ENCODE measurements at places on chromosomes 16 and 17.
A peak's percentile ranks its signal among the peaks of the same experiment; 100 is the strongest.

DNA sequence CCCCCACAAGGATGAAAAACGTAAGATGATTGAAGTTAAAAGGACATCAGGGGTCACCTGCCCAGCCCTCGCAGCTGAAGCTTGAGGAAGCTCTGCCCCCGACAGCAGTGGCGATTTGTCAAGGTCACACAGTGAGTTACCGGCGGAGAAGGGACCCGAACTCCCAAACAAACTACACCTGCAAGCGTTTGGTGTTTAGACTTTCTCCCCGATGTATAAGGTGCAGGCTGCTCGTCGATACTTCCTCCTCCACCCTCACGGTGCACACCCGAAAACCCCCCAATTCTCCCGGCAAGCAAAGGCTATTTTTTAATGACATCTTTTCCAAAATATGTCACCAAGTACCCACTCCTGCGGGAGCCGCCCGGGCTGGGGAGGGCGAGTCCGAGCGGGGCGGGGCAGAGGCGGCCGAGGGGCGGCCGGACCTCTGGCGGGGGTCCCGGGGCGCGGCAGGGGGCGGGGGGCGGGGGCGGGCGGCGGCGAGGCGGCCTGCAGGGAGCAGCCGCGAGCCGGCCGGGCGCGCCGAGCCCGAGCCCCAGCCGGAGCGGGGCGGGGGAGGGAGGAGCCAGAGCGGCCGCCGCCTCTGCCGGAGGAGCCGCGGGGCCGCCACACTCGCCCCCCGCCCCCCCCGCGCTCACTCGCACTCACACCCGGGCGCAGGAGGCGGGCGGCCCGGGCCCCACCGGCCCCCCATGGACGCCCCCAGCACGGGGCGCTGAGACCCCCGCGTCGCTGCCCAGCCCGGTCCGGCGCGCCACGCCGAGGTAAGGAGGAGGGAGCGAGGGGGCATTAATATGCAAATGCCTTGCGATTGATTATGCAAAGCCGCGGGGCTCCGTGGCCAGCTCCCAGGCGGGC, at the start of gene THRA:
Gene THRA, plus strand, starts transcription at position 637 of the 858 bp plus-strand sequence. CDS start 11,524 bp downstream, outside the sequence.
- DNase-seq: peak; percentile 81

- DNase-seq: no peak
Observed at GRCh38 chr17:329784-330420, 22.7 kb downstream of the RPH3AL start.

GRCh38 chr16:29028457-29029167, 43.8 kb downstream of the LAT start:
- DNase-seq: no peak

DNA sequence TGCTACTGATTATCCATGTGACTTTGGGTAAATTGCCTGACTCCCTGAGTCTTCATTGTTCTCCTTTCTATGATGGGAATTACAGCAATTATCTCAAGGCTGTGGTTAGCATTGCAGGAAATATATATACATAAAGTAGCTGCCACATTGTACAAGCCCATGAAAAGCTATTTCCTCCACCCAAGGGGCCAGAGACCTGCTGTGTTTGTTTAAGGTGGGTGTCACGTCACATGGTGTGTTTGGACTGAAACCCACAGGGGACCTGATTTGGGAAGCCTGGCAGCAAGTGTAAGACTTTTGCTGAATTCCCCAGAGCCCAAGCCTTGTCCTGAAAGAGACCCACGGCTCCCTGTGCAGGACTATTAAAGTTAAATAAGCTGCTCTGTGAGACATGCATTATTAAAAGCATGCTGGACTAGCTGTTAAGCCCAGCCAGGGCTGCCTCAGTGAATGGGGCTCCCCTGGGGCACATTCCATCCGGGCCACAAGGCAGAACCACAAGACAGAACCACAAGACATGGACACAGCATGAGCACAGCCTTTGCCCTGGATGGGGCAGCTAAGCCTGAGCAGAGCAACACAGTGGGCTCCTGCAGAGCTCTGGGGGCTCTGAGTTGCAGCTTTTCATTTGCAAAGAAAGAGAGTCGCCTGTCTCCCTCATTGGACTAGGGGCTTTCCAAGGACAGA, 148.9 kb downstream of the SPACA3 start:
- no peak for DNase-seq

- no peak for DNase-seq
Observed at GRCh38 chr17:47785538-47786123, 36.0 kb downstream of the OSBPL7 start.

- no peak for DNase-seq
Observed at GRCh38 chr17:44780161-44780560, 21.4 kb downstream of the ADAM11 start.

DNA sequence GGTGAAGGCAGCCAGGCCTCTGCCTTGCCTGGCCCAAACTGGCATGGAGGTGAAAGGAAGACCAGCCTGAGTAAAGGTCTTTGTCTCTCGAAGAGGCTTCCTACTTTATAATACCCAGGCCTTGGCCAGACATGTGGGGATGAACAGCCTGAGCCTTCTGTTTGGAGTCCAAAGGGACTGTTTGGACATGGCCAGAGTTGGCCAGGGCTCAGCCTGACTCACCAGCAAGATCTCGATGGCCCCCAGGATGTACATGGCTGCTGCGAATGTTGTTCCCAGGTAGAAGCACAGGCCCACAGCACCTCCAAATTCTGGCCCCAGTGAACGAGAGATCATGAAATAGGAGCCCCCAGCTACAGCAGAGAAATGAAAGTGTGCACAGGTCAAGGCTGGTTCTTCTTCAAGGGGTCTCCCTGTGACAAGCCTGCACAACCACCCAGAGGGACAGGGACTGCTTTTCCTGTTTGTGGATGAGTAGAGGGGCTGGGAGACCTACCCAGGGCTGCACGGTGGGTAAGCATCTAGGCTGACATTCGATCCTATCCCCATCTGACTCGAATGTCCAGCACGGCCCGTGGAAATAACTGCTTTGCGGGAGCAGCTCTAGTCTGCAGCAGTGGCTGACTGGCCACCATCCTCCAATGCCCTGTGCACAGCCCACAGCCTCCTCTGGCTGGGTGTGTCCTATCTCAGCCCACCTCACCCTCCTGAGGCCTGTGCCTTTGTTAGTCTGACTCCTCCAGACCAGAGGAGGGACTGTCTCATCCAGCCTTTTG, 10.7 kb upstream of the LCAT start:
- no peak for DNase-seq

- no peak for DNase-seq
Observed at GRCh38 chr16:11163761-11164261, 92.2 kb downstream of the SOCS1 start.

DNA sequence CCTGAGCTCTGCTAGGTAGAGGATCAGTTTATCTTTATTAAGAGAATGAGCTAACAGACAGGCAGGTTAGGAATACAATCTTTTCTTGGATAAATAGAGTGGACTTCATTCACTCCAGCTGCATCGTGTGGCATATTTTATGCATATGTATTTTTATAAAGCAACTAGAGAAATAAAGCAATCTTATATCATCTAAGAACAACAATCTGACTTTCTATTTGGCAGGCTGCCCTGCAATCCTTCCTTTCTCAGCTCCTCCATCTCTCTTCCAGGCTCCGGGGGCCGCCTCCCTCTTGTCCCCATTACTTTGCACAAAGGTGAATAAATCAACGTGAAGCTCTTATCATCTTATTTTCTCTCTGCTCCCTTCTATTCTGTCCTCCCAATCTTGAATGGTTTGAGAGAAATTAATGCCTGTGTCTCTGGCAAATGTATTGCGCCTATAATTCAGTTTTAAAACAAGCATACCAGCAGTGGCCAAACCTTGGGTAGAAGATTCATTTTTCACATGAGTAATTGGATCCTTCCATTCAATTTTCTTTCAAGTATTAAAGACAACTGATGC, 64.5 kb downstream of the HS3ST3A1 start:
- DNase-seq: no peak

DNA sequence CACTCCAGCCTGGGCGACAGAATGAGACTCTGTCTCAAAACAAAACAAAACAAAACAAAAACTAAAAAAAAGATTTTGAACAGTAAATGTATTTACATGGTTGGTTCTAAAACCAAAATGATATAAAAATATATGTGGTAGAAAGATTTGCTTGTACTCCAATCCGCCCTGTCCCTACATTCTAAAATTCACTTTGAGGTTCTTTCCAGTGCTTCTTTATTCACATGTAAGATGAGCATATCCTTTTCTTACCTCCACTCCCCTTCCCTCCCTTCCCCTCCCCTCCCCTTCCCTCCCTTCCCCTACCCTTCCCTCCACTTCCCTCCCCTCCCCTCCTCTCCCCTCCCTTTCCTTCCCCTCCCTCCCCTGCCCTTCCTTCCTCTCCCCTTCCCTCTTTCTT, 34.4 kb downstream of the RAP1GAP2 start:
- no peak for DNase-seq

DNA sequence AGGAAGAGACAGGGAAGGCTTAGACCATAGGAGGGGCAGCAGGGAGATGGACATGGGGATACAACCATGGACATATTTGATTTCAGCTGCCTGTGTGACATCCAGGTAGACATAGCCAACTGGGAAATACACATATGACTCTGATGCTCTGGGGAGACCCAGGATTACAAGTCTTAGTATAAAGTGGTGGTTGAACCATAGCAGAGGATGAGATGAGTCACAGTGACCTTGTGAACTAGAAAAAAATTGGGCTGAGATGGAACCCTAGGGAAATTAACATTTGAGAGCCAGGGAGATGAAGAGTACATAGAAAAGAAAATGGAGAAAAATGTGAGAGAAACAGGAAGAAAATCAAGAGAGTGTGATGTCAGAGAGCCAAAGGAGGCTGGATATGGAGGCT, 10.2 kb downstream of the MARCHF10 start:
- no peak for DNase-seq

GRCh38 chr17:63848834-63849689, 6.6 kb upstream of the SMARCD2 start:
- peak; percentile 98 for DNase-seq

GRCh38 chr16:23222929-23223328, 40.4 kb downstream of the SCNN1G start:
- DNase-seq: no peak

GRCh38 chr17:44094701-44095387, 24.3 kb downstream of the G6PC3 start:
- DNase-seq: no peak

- no peak for DNase-seq
Observed at GRCh38 chr16:86202760-86203426, 303.9 kb downstream of the IRF8 start.

GRCh38 chr17:75909812-75910274, 5.2 kb upstream of the MRPL38 start:
- DNase-seq: no peak

Measured in activated T-cell treated with anti-CD3 and anti-CD28 coated beads, Interleukin-2, amount 50 U/mL, for 24 hours (primary cell).